ENCODE measurements at places on chromosomes 13 and 19.

GRCh38 chr19:46945694-46946489, 73.7 kb upstream of the NPAS1 start:
- DNase-seq: no peak

DNA sequence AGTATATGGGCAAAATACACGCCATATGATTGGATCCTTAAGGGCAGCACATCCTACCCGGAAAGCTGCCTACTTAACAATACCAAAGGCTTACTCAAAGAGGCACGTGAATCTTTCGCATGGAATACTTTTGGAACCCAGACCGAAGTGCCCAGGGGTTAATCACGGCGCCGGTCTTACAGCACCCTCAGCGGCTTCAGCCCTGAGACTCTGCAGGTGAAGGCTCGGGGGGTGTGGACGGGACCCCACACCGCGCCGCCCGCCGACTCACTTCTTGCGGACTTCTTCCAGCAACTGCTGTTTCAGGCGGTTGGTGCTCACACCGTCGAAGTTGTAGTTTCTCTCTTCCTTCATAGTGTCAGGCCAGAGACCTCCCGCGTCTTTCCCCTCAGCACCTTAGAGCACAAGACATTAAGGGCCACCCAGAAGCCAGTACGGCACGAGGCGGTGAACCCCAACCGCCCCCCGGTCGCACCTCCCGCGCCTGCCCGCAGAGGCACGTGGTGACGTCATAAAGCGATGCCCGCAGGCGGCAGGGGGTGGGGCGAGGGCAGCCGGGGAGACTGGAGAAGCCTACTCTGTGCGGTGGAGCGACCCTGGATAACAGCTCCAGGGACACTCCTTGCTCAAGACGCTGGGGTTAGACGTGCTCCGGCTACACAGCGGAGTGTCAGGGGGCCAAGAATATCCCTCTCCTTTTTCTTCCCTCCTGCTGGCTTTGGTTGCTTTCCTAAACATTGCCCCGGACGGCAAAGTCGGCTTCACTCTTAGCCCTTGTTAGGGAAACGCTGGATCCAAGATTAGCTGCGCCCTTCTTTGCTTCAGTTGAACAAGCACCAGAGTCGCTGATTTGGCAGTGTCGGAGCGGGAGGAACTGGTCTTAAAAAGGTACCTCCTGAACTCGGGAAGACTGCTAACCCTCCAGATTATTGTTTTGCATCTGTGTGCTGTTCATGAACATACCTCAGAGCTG, at the start of gene CCDC169:
Gene CCDC169, minus strand, starts transcription at position 449 of the 973 bp plus-strand sequence. Its CDS starts 95 bp downstream, at position 354.
- DNase-seq: peak; percentile 95

DNA sequence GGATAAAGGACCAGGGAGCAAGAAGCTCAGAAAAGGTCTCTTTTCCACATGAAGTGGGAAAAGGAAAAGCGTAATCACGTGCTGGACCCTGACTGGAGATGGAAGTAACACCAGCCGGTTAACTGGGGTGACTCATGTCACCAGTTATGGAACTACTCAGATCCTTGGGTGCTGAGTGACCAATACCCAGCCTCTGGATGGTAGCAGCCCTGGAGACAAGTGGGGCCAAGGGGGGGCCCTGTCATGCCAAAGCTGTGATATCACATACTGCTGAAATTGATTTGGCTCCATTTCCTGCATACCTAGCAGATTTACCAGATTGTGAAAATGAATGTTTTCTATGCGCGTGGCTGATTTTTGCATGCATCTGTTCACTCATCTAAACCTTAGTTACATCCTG, 158.9 kb downstream of the ZIC5 start:
- no peak for DNase-seq

GRCh38 chr13:46622630-46623256, 69.8 kb downstream of the LRCH1 start:
- DNase-seq: peak; percentile 12

DNA sequence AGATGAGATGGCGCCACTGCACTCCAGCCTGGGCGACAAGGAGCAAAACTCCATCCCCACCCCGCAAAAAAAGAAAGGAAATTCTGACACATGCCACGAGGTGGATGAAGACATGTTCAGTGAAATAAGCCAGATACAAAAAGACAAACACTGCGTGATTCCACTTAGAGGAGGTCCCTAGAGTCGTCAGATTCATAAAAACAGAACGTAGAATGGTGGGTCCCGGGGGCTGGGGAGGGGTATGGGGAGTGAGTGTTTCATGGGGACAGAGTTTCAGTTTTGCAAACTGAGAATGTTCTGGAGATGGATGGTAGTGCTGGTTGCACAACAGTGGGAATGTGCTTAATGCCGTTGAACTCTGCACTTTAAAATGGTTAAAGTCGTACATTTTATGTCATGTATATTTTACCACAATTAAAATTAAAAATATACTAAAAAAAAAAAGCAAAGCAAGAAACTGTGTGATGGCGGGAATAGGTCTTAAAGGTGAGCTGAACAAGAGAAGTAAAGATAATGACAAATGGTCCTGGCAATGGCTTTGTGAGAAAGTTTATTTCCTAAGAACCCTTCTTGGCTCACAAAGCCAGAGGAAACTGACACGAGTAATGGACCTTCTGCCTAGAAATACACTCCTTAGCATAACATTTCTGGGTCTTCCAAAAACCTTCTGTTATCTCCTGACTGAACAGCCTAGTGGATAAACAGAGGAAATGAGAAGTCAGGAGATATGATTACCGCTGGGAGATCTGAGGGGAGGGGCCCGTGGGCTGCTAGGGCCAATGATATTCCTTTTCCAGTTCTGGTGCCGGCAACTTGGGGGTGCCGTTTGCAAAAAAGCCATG, 4.2 kb upstream of the SPC24 start:
- no peak for DNase-seq

- no peak for DNase-seq
Observed at GRCh38 chr19:57786906-57787305, 17.4 kb downstream of the ZNF586 start.

GRCh38 chr19:10069046-10069445, 17.1 kb upstream of the SHFL start:
- no peak for DNase-seq

DNA sequence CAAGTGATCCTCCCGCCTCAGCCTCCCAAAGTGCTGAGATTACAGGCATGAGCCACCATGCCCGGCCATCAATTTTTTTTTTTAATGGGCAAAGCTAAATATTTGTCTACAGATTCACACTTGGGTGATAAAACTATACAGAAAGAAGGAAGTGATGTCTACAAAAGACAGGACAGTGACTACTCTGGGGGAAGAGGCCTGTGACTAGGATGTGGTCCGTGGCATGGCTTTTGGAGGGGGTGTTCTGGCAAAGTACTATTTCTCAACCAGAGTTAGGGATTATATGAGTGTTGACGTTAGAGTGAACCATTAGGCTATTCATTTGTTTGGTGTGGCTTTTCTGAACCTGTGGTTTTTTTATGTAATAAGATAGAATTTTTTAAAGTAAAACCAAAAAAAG, 42.7 kb downstream of the INSR start:
- DNase-seq: no peak
